ENCODE measurements at places on chromosomes 12 and 14.

DNA sequence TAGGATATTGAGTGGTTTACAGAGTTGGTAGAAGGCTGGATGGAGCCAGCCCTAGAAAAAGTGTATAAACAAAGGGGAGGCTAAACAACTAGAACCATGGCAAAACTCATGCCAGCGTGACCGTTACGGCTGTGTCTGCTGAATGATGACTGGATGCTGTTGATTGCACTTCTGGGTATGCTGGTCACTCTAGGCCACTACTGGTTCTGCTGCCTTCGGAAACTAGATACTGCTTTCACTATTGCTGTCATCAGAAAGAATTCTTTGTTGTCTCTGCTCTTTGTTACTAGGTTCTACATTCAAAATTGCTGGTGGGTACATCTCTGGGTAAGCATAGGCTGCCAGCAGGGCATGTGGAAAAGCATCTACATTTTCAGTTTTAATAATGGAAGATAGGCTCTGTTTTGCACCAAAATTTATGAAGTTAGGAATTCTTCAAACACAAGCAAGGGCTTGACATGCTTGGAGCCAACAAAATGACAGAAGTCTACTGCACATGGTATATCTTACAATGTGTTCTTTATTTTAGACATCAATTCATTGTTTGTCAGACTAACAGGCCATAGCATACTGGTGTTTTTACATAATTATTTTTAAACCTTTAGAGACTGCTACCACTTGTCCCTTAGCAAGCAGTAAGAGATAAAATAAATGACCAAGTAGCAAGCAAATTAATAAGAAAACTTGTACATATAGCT is 15.4 kb downstream of the MON2 start:
- no peak for DNase-seq

DNA sequence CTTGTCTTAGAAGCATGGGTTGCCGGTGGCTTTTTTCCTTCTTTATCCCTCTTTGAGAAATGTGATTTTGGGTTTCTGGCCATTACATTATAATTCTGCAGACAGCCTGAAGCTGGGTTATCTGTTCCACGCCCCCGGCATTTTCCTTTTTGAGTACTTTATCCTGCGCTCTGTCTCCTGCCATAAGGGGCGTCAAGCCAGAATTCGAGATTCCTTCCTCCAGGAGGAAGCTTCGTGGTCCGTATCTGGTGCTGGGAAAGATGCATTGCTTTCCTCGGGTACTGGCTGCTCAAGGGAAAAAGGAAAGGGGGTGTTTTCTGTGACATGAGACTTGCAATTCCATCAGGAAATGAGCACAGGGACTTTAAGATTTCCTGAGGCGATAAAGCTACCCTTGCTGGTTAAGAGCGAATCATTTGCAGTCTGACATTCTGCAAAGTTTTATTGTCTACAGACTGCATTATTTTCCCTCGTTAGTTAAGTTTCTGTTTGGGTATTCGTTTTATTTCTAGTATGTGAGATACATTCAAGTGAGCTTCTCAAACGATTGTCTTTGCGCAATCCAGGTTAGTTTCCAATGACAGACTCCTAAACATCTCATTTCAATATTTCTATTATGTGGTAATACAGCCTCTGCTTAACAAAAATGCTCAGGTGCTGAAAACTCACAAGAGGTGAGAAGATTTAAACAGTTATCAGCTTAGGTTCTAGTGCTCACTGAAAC is 694 bp downstream of the AKAP5 start:
- no peak for DNase-seq

DNA sequence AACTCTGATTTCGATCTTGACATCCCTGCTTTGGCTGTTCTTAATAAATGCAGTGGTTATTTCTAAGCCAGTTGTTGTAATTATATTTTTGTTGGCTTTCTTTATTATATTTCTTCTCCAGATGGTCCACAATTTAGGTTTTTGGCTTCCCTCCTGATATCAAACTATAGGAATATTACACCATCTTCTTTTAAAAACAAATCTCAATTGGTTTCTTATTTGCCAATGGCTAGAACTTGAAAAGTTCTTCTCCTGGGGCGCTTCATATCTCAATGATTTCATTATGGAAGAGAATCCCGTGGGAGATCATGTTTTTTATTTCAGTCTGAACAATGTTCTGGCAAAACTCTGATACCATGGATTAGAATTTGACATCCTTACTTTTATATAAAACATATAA is 292.3 kb downstream of the FLRT2 start:
- no peak for DNase-seq

- DNase-seq: no peak
Observed at GRCh38 chr12:70271025-70271424, 27.8 kb downstream of the CNOT2 start.

DNA sequence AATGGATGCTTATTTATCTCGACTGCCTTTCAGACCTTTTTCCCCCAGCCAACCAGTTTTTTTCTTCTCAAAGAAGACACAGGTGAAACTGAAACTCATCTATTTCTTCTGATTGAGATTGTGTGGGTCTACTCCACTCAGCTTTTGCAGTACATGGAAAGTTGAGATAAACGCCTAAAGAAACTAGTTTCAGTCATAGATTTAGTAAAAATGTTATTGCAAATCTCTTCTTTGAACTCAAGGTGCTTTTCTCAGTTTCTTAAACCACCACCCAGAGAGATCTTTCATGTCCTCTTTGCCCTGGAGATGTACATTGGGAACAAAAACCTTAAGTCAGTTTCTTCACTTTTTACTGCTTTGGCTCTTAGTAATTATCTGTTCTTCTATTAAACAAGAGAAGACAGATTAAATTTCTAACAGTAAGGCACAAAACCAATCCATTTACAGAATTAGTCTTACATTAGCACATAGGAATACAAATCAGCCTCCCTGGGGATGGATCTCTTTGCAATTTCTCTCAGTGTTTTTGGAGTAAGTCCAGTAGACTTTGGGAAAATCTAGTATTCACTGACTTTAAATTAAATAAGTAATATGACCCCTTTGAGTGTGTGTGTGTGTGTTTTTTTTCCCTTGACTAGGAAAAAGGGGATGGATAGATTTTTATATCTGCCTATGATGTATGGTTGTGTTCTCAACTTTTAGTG is 11.6 kb downstream of the FBXW8 start:
- DNase-seq: no peak

GRCh38 chr14:105168496-105168978 is at the start of gene JAG2:
Gene JAG2, minus strand, starts transcription at chr14:105168776. Its CDS starts 356 bp downstream, at chr14:105168420.
- DNase-seq: peak; percentile 62

GRCh38 chr12:79329933-79330332 is 360.8 kb downstream of the PAWR start:
- DNase-seq: no peak

- DNase-seq: no peak
Observed at GRCh38 chr12:79527473-79527872, 163.3 kb downstream of the PAWR start.

DNA sequence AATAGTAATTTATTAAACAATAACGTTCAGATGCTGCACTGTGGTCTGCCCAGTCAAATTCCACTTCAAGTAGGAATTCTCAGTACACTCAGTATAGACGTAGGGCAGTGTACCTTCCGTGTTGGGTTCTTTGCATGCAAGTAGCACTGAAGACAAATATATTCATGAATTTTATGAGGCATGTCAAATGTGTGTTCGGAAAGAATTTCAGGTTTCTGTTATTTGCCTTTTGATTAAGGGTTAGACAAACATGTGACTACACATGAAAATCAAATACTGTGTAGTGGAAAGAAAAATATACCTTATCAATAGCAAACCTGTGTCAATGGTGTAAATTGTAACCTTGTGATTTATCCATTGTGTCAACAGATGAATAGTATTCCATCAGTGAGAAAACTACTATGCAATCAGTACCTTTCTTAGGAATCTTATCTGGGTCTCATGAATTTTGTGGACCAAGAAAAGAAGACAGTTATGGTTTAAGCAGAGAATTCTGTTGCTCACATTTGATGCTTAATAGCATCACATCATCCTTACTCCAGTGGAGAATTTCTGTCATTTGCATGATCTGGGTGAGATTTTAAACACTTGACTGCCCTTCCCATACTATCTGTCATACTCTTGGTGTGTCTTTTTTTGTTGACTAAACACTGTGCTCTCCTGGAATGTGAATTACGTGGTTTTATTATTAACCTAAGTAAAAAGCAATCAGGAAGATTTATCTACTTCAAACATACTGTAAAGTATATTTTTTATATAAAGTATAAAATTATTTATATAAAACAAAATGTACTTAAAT is 13.3 kb downstream of the TMEM260 start:
- no peak for DNase-seq

- no peak for DNase-seq
Observed at GRCh38 chr14:44154874-44155273, 352.2 kb downstream of the FSCB start.

DNA sequence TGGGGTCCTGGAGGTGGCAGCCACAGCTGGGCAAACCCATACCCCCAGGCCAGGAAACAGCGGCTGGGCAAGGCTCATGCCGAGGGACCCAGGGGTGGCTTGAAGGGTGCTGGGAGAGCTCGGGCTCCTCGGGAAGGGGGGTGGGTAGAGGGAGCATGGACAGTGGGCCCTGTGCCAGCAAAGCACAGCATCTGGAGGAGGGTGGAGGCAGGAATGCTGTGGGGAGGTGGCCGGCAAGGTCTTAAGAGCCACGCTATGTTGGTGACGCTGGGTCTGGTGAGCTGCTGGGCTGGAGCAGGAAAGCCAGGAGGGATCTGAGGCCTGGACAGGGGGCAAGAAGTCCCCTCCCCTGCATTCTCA is 48.2 kb upstream of the DLK1 start:
- DNase-seq: no peak

GRCh38 chr12:85468356-85469157 is 188.5 kb downstream of the ALX1 start:
- no peak for DNase-seq

GRCh38 chr12:54303640-54304039 is 2.8 kb upstream of the NFE2 start:
- no peak for DNase-seq

GRCh38 chr12:7460375-7461259 is 16.7 kb upstream of the CD163L1 start:
- DNase-seq: peak; percentile 41

GRCh38 chr14:106209755-106210154 is 683.4 kb downstream of the TMEM121 start:
- DNase-seq: peak; percentile 51

DNA sequence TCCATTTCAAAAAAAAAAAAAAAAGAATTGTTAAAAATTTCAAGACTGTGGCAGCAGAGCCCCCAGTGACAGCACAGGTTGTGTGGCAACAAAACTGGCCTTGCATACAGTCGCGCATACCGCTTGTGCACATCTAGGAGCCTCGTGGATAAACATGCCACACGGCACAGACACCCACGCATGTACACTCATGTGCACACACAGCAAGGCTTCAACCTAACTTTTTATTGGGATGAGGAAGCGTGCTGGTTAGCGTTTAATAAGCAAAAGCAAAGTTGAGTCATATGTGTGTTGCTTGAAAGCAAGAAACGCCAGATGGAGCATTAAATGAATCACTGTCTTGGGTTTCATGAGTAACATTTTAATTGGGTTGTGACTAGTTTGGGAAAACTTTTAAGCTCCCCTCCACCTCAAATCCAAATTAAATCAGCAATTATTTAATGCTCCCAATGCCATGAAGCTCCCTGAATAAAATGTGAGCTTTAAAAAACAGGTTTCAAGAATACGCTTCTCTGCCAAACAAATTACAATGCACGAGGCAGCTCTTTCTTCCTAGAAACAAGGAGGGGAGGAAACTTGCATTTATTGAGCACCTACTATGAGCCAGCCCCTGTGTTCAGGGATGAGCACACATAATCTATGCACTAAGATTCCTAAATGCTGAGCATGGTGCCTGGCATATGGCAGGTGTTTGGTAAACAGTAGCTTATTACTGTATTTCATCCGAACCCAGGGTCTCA is 35.7 kb upstream of the EML1 start:
- DNase-seq: no peak

GRCh38 chr12:117188121-117188665 is 2.1 kb downstream of the FBXO21 start:
- no peak for DNase-seq

DNA sequence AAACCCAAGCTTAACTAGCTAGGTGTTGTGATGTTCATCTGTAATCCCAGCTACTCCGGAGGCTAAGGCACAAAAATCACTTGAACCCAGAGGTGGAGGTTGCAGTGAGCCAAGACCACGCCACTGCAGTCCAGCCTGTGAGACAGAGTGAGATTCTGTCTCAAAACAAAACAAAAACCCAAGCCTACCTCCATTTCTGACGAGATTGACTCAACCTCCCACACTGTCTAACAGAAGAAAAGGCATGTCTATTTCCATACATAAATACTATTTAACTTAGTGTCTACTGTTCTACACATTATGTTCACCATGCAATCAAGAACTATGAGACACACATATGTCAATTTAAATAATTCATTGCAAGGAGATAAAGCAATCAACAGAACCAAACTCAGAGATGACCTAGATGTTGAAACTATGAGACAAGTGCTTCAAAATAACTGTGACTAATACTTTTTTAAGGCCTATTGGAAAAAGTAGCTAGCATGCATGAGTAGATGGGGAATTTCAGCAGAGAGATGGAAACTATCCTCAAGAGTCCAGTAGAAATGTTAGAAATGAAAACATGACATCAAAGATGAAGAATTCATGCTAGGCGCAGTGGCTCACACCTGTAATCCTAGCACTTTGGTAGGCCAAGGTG is 75.9 kb upstream of the DHRS4 start:
- DNase-seq: no peak

- DNase-seq: no peak
Observed at GRCh38 chr14:34243001-34243400, 219.0 kb downstream of the SPTSSA start.

DNA sequence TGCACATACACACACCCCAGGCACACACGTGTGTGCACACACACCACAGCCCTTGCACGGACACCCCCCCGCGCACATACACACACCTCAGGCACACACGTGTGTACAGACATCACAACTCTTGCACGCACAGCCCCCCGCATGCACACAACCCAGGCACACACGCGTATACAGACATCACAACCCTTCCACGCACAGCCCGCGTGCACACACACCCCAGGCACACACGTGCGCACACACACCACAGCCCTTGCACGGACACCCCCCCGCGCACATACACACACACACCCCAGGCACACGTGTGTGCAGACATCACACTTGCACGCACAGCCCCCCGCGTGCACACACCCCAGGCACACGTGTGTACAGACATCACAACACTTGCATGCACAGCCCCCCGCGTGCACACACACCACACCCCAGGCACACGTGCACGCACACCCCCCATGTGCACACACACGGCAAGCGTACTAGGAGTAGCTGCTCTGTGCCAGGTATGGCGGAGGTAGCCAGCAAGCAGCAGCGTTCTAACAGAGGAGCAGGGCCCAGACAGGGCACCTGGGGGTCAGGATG is 18.2 kb upstream of the ANKLE2 start:
- no peak for DNase-seq

- DNase-seq: no peak
Observed at GRCh38 chr12:122961531-122962329, 4.5 kb downstream of the ABCB9 start.

- no peak for DNase-seq
Observed at GRCh38 chr14:42921901-42922300, 1315.2 kb downstream of the LRFN5 start.
